ENCODE measurements at places on chromosomes 2 and 18.

GRCh38 chr18:74533666-74534065, 634 bp upstream of the CNDP1 start:
- DNase-seq: no peak

GRCh38 chr2:150486539-150487484, 655 bp downstream of the RND3 start:
- DNase-seq: no peak

DNA sequence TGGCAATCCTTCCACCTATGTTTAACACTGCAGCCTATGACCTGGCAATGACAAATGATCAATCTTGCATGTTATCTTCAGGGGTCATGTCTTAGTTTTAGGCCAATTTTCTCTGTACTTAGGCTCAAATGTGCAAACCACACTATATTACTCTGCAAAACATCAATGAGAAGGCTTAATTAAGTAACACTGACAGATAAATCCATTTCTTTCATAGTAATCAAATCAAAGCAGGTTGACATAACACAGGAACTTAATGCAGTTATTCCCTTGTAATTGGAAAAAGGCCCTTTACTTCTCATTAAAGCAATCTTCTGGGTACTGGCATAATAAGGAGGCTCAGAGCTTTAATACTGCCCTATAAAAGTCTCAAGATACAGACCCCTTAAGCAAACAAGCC, 114.4 kb downstream of the TCF4 start:
- DNase-seq: no peak

- DNase-seq: no peak
These were observed 156.2 kb upstream of the NABP1 start for GRCh38 chr2:191521608-191522208.

DNA sequence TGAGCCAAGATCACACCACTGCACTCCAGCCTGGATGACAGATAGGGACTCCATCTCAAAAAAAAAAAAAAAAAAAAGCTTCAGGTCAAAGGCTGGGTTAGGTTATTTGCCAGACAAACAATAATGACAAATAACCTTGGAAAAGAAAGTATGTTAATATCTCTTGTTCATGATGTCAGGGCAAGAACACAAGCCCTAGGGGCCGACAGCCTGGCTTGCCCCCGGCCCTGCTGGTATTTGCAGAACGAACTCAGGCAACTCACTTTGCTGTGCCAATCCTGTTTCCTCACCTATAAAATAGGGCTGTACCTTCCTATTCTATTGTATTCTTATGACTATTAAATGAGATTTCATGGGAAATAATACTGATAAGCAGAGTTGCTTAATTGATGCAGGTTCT, 75.4 kb upstream of the CDC42EP3 start:
- no peak for DNase-seq

DNA sequence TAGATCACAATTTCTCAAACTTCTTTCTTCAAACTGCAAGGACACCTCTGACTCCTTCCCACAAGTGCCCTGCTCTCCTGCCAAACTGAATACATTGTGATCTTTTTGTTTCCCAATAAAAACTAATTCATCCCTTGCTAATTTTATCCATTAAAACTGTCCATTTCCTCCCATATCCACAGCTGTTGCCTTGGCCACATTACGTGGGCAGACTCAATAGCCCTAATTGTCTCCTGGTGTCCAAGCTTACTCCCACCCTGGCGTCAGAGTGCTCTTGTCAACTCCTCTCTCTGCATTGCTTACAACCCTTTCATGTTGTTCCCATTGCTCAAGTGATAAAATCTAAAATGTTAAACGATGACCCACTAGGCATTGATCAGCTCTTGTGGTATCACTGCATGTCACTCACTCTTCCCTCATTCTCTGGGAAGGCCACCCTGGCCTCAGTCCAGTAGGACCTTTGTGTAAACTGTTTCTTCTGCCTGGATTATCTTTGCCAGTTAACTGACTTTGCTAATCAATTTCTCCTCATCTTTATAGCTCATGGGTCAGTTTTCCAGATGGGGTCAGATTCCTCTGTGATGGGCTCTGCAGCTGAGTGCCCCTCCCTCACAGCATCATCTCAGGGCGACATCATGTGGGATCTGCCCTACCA, 525.0 kb downstream of the SLC4A3 start:
- no peak for DNase-seq

DNA sequence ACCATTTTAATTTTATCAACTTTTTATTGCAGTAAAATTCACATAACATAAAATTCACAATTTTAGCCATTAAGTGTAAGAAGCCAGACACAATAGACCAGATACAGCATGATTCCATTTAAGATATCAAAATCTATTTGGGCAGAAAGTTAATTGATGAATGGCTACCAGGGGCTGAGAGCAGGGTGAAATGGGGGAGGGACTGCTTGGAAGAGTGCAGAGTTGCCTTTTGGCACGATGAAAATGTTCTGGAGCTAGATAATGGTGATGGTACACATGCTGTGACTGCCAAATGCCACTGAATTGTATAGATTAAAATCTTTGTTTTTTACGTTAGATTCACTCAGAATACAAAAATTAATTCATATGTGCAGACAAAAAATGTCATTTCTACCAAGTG, 289.3 kb upstream of the HNMT start:
- no peak for DNase-seq

DNA sequence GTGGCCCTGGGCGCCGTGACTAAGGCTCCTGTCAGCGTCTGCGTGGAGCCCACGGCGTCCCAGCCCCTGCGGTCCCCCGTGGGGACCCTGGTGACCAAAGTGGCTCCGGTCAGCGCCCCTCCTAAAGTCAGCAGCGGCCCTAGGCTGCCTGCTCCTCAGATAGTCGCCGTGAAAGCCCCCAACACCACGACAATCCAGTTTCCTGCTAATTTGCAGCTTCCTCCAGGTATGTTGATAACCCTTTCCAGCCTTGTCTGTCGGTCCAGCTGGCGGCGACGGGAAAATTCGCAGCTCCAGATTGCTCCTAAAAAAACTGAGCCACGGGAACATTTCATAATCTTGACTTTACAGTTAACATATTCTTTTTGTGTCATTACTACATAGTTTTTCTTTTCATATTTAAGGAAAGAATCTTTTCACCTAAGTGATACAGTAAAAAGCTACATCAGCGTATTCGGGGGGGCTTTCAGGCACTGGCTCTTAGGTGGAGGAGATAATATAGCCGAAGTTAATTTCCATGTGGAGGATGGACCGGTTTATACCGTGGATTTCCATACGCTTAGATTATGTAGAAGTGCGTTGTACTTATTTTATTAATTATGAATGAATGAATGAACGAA, 916 bp downstream of the TAF4B start:
- DNase-seq: no peak

DNA sequence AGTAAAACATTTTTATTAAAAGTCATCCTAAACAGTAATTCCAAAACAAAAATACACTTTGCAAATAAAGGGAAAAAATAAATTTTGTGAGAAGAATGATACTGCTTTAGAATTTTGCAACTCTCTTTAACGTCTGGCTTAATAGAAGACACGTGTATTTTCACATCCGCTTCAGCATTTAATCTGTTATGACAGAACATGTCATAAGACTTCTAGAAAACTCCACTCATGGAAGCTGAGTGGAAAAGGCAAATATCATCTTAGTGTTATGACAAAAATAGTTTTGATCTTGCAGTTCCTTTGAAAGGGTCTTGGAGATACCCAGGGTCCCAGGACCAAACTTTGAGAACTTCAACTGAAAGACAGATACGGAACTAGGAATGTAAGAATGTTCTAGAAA, 350.1 kb downstream of the NCKAP5 start:
- DNase-seq: no peak

GRCh38 chr18:36476433-36476832, 178.9 kb downstream of the FHOD3 start:
- DNase-seq: no peak

GRCh38 chr18:48074929-48075706, 144.7 kb upstream of the SMAD2 start:
- no peak for DNase-seq

- no peak for DNase-seq
These were observed 232.2 kb downstream of the IKZF2 start for GRCh38 chr2:212919238-212919637.

- DNase-seq: no peak
These were observed 9.2 kb downstream of the TGIF1 start for GRCh38 chr18:3458952-3459853.

DNA sequence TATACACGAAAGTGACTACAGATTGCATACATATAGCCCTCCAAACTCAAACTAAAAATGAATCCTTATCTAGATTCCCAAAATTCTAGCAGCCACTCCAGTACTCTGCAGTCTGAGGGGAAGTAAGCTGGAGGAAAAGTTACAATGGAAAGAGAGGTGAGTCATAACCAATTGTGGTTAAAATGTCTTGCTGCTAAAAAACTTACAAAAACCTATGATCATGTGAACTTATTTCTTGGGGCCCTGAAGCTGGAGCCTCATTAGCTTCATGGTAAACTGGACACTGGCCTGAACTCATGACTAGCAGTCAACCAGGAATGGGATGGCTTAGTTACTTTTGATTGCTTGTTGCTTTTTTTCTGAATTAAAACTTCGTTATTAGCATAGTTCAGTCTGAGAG, 175.9 kb downstream of the SLC4A3 start:
- DNase-seq: no peak

DNA sequence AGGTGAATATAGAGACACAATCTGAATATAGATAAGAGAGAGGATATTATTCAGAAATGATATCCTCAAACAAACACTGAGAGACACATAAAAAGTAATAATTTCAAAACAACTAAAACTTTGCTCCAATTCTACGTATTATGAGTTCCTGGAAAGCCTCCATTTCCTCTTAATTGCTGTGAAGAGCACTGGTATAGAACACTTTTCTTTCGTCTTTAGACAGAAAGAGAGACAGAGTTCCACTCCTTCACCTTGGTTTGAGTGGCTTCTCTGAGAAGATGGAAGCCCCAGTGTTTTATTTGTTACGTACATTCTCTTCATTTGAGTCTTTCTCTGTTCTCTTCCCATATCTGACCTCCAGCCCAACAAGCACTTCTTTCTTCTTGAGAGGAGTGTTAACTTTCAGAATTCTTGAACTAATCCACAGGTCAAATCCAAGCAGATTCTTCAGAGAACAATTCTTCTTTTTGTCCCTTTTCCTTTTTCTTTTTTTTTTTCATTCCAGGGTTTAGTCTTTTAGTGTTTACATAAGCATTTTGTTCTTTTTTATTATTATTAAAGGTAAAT, 6.4 kb upstream of the PIK3C3 start:
- no peak for DNase-seq

GRCh38 chr2:218516614-218517013, 51.5 kb downstream of the USP37 start:
- DNase-seq: no peak

GRCh38 chr2:160251569-160251968, 51.5 kb upstream of the ITGB6 start:
- DNase-seq: no peak

GRCh38 chr18:64518191-64518590, 369.3 kb upstream of the LINC00305 start:
- DNase-seq: no peak

GRCh38 chr2:69791045-69791444, 38.4 kb upstream of the GMCL1 start:
- DNase-seq: no peak

DNA sequence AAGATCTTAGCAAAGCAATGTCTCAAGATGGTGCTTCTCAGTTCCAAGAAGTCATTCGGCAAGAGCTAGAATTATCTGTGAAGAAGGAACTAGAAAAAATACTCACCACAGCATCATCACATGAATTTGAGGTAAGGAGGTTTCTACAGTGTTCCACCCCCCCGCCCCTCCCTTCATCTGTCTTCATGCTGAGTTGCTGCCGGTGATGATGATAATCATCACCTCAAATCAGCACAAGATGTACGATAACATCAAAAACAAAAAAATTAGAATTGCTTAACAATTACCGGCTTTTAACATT, 14.6 kb downstream of the UGP2 start:
- no peak for DNase-seq

- no peak for DNase-seq
These were observed 302.9 kb downstream of the CPS1 start for GRCh38 chr2:210859314-210859713.

DNA sequence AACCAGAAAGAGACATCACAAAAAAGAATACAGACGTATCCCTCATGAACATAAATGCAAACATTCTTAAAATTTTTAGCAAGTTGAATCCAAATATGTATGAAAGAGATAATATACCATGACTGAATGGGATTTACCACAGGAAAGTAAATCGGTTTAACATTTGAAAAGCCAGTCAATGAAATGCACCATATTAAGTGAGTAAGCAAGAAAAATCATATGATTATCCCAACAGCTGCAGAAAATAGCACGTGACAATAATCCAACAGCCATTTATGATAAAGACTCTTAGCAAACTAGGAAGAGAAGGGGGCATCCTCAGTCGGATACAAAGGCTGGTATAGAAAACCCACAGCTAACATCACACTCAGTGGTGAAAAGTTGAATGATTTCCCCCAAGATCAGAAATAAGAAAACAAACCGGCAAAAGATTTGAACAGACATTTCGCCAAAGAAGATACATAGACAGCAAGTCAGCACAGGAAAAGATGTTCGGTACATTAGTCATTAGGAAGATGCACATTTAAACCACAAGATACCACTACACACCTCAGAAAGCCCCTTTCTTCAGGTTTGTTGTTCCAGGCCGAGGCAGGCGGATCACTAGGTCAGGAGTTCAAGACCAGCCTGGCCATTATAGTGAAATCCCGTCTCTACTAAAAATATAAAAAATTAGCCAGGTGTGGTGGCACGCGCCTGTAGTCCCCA, 144.3 kb downstream of the INHBB start:
- no peak for DNase-seq

GRCh38 chr2:140234116-140234515, 1453.9 kb upstream of the NXPH2 start:
- DNase-seq: no peak

GRCh38 chr2:241061275-241061674, 40.8 kb downstream of the MTERF4 start:
- DNase-seq: no peak

- DNase-seq: no peak
These were observed 290.0 kb upstream of the CXCR4 start for GRCh38 chr2:136407952-136408318.

DNA sequence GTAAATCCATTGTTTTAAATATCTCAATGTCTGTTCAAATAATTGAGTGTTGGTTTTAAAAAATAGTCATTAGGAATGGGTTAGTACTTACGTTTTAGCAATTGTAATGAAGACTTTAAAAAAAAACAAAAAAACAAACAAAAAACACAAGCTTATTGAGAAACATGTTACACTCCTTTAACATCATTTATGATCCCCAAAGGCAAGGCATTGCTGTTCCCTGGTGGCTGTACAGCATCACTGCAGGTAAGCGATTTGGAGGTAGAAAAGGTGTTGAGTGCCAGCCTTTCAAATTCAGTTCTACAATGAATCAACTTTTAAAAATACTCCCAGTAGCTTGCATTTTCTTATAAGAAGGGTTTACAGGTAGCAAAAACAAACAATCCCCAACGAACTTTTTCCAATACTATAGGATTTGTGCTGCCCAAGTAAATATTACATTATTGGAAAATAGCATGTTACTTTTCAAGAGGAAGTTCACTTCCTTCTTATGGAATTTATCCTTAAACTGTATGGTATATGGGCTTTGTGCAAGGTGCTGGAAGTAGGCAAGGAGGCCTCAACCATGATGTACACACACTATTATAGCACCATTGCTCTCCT, 27.5 kb downstream of the CNRIP1 start:
- DNase-seq: no peak

- DNase-seq: no peak
These were observed 28.5 kb downstream of the HRH4 start for GRCh38 chr18:24488824-24489493.

Measured in substantia nigra (tissue), 51 donors.